Hair follicular keratinocyte (primary cell): ENCODE measurements at places on chromosomes 6 and 20. TPM values are rescaled to one million over a fixed set of nuclear protein-coding genes. Genes with fewer than 3 reads are reported as not detected.

Gene FANCE
- 14.9 and 17.9 TPM in 2 replicates for total RNA-seq

Gene CYP39A1
- total RNA-seq = 1.8 and 5.7 TPM in 2 replicates

Gene TBP
- 13.9 and 25.2 TPM in 2 replicates for total RNA-seq

Gene ECT2L
- not detected in 2 replicates for total RNA-seq

Gene TUBB2B
- 3.0 and 5.9 TPM in 2 replicates for total RNA-seq

Gene BPI
- total RNA-seq = not detected in 2 replicates

Gene OPRL1
- 0.30 and 0.55 TPM in 2 replicates for total RNA-seq

Gene PDYN
- not detected in 2 replicates for total RNA-seq

Gene OPRM1
- total RNA-seq = not detected in 2 replicates

Gene LKAAEAR1
- total RNA-seq = 2.6 TPM in 1 of 2 replicates, not detected in the other

Gene RAMACL
- total RNA-seq = 0.55 TPM in 1 of 2 replicates, not detected in the other
